Ureter (tissue), 1 donor: ENCODE measurements at places on chromosomes 7 and 10. TPM values are rescaled to one million over a fixed set of nuclear protein-coding genes. Genes with fewer than 3 reads are reported as not detected.

PTER gene
- 35.7 TPM for total RNA-seq

CCL26 gene
- total RNA-seq, result 1.1 TPM

FGFBP3 gene
- total RNA-seq, result 2.9 TPM

C10orf53 gene
- not detected for total RNA-seq

WAPL gene
- 43.2 TPM for total RNA-seq

GPC2 gene
- total RNA-seq, result 5.1 TPM

ANTXRL gene
- total RNA-seq, result not detected

CAV1 gene
- total RNA-seq, result 127 TPM

CTAGE8 gene
- 3.2 TPM for total RNA-seq

RASA4B gene
- 10.9 TPM for total RNA-seq

ADCYAP1R1 gene
- 2.6 TPM for total RNA-seq

NEUROG3 gene
- not detected for total RNA-seq

SLC29A3 gene
- 22.4 TPM for total RNA-seq

CALCR gene
- 0.16 TPM for total RNA-seq

DNA sequence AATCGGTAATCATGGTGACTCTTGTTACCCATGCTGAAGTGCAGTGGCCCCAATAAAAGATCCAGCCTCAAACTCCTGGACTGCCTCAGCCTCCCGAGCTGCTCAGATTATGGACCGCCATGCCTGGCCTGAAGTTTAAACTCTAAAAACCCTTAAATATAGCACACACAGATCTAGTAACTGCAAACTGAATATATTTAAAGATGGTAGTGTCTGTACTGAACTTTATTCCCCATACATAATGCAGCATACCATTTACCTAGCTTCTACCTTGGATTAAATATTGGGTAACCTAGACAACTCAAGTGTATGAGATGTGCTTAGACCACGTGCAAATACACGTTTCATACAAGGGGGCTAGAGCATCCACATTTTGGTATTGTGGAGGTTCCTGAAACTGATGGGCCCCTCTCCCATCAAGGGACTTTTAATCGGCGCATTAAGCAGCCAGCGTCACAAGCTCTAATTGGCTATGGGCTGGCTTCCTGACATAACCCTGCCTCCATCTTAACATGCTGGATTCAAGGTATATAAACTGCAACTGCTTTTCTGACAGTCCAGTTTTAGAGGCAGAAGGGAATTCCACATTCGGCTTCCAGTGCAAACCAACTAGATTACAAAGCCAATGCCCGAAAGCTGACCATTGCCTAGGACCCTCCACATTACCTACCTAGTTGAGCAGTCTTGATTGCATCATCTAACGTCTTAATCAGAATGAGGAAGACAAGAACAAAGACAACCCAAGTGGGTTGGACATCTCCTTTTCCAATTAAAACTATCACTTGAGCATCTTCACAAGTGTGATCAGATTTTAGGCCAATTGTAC, 13.0 kb downstream of the HNRNPA2B1 start:
- DNase-seq, result no peak

DNA sequence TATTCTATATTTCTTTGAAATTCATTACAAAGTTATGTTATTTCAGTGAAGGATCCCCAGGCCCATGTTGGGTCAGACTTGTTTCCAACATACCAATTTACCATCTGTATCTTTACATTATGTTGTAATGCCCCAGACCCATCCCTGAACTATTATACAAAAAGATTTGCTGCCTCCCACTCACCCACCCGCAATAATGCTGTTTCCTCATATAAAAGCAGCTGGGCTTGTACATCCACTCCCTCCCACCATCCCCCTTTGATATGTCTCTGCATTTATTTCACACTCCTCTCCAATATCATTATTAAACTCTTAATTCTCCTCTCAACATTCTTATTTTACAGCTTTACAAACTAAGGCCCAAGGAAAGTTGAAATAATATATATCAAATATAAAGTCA, 153.7 kb downstream of the DOCK4 start:
- no peak for DNase-seq

GRCh38 chr10:46542567-46543465, 13.6 kb downstream of the GPRIN2 start:
- peak; percentile 41 for DNase-seq

GRCh38 chr10:93160140-93160539, 86.4 kb downstream of the CYP26A1 start:
- DNase-seq, result no peak

- DNase-seq, result no peak
These were observed 80.0 kb downstream of the CELF2 start for GRCh38 chr10:11097686-11098085.

- DNase-seq, result no peak
These were observed 6.3 kb downstream of the LIPF start for GRCh38 chr10:88670497-88670896.

DNA sequence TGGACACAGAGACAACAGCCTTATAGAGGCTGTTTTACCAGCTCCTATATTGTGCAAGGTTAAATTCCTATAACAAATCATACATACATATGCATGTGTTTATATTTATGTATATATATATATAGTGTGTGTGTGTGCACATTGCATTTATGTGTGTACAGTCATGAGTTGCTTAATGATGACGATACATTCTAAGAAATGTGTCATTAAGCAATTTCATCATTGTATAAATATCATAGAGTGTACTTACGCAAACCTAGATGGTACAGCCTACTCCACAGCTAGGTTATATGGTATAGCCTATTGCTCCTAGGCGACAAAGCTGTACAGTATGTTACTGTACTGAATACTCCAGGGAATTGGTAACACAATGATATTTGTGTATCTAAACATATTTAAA, 30.1 kb upstream of the TNKS2 start:
- no peak for DNase-seq

- DNase-seq, result no peak
These were observed 268.3 kb downstream of the SNX13 start for GRCh38 chr7:17671956-17672355.

DNA sequence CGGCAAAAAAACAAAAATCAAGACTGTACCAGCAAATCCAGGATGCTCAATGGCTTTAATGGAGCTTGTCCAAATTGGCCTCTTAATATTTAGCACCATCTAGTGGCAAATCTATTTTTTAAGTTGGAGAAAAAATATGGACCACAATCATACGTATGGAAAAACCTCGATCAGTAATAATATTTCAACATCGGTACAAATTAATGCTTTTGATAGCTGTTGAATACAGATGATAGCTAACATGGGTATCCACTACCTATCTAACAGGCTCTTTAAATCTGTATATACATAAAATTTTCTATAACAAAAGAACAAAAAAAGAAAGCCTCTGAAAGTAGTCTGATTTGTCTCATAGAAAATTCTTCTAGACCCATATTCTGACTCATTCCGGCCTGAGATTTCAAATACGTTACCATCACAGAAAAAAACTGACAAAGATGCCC, 29.2 kb downstream of the COA1 start:
- no peak for DNase-seq

- DNase-seq, result no peak
These were observed 38.2 kb downstream of the HK1 start for GRCh38 chr10:69316313-69317059.

GRCh38 chr10:95305606-95306317, 15.0 kb upstream of the PDLIM1 start:
- DNase-seq, result no peak

- DNase-seq, result no peak
These were observed 43.8 kb upstream of the CSTF2T start for GRCh38 chr10:51743146-51743545.

GRCh38 chr10:1582739-1583138, 154.6 kb downstream of the ADARB2 start:
- DNase-seq, result no peak

GRCh38 chr10:44476409-44477045, 91.6 kb upstream of the CXCL12 start:
- DNase-seq, result no peak

DNA sequence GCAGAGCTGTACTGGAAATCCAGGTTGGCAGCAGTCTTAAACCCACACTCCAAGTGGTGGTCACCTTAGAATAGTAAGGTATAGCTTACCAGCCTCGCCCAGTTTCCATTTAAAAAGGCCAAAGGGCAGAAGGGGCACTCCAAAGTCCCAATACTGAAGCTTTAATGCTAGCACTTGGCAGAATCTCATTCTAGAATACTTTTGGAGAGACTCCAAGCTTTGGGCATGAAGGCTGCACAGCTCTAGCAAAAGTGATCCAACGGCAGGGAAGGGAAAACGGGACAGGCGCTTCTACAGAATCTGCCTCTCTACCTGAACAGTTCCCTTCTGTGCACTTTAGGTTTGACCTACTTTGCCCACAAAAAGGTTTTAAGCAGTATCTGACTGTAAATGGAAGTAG, 19.7 kb downstream of the SMURF1 start:
- DNase-seq, result no peak

GRCh38 chr10:90977855-90978486, 57.1 kb upstream of the ANKRD1 start:
- DNase-seq, result no peak

DNA sequence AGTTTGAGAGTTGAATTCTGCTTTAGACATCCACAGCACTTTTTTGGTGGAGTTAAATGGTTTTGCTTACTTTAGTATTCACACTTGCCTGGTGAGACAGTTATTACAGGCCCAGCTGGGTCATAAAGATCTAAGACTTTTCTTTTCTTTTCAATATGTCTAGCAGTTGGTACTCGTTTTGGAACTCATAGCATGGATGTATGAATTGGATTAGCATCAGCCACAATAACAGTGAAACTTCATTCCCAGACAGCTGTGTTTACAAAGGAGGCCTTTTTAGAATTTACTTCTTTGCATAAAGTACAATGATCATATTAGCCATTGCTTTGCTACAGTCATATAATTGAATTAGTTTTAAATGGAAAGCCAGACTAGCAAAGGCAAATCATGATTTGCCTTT, 168.4 kb upstream of the DKK1 start:
- DNase-seq, result no peak

- no peak for DNase-seq
These were observed 287.1 kb upstream of the CSTF2T start for GRCh38 chr10:51986516-51986915.

DNA sequence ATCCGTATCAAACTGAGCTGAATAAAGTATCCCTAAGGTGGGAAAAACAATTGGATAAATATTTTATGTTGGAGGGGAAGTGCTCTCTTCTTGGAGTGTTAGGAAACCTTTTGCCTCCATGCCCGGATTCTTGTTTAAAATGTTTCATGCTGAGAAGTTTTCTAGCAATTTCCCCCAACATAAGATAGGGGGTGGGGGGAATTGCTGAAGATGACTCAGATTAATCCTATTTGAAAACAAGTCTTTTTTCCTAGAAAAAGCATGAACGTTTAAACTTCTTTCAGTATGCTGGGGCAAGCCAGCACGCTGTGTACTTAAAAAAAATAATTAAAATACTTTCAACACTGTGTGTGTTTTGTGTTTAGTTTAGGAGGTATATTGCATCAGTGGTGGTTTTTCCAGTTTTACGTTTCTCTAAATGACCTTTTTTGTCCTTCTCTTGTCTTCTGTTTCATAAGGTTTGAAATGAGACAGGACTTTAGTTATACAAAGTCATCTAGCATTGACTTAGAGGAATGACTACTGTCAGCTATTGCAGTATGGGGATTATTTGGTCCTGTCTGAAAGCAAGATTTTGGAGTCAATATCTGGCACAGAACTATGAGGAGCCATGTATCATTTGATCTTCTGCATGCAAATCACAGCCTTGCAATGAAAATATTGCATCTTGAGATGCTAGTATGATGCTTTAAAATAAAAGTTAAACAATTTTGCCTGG, 295.9 kb downstream of the GATA3 start:
- no peak for DNase-seq
